ENCODE measurements at places on chromosomes 7 and 10.

GRCh38 chr10:102419269-102420180, 940 bp upstream of the PSD start:
- H3K36me3 ChIP-seq: peaks cover 7% of the 10 kb centered on the region
- H3K27me3 ChIP-seq: peaks cover 5% of the 10 kb centered on the region
- H3K4me3 ChIP-seq: peak overlapping the region; percentile 54
- peak overlapping the region; percentile 71 for H3K27ac ChIP-seq

DNA sequence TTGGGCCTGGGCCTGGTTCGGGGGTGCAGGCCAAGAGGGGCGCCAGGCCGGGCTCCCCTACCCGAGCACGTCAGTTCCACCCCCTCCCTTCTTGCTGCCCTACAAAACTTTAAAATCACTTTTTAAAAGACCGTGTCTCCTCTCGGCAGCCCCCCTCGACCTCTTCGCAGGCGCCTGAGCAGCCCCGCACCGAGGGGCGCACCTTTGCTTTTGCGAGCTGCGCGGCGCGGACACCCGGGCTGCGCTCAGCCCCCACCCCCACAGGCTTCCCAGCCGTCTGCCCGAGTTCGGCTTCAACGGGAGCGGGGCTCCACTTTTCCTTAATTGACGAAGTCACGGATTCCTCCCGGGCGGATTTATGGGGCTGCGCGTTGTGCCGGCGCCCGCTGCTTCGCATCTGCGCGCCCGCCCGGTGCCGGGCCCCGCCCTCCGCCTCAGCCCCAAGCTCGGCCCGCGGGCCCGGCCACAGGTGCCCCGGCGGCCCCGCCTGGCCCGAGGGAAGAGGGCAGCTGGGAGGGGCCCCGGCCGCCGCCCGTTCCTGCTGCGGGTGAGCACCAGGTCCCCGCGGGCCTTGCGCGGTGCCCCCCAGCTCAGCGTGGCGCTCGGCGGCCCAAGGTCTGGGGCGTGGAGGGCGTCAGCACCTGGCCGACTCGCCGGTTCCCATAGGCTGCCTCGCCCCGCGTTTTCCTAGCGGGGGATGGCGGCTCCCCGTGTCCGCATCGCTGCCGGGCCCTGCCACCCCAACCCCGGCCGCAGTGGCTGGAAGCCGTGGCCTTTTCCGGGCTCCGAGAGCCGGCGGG, 10.8 kb upstream of the MNX1 start:
- no peak overlapping the region for H3K27ac ChIP-seq
- H3K27me3 ChIP-seq: peaks cover 90% of the 10 kb centered on the region
- no peak for DNase-seq

DNA sequence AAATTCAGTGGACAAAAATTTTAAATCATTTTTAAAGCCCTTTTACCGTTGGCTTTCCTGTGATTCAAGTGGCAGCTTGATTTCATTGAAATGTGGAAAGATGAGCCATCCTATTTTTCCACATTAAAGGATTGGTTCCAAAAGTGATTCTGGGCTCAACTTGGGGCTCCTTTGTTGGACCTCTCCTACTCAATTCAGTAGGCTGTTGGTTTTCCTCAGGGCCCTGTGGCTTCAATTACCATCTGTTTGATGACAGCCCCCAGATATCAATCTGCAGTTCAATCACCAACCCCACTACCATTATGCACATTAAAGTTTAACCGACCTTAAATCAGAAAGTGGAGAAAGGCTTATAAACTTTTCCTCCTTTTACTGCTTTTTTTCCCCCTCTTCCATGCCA, 47.3 kb downstream of the AVL9 start:
- H3K36me3 ChIP-seq: peaks cover 13% of the 10 kb centered on the region
- DNase-seq: no peak
- H3K27me3 ChIP-seq: no peaks in the 10 kb centered on the region
- no peaks in the 10 kb centered on the region for H3K4me1 ChIP-seq
- H3K4me3 ChIP-seq: no peak overlapping the region
- H3K27ac ChIP-seq: no peak overlapping the region

- H3K27me3 ChIP-seq: no peaks in the 10 kb centered on the region
- no peaks in the 10 kb centered on the region for H3K36me3 ChIP-seq
- DNase-seq: no peak
- no peaks in the 10 kb centered on the region for H3K4me1 ChIP-seq
- H3K4me3 ChIP-seq: no peak overlapping the region
These were observed 172.0 kb upstream of the YAE1 start for GRCh38 chr7:39394105-39394680.

GRCh38 chr7:171912-172515, 20.4 kb upstream of the FAM20C start:
- no peak overlapping the region for H3K4me3 ChIP-seq
- DNase-seq: no peak
- H3K4me1 ChIP-seq: no peaks in the 10 kb centered on the region
- H3K27me3 ChIP-seq: no peaks in the 10 kb centered on the region
- no peaks in the 10 kb centered on the region for H3K36me3 ChIP-seq

DNA sequence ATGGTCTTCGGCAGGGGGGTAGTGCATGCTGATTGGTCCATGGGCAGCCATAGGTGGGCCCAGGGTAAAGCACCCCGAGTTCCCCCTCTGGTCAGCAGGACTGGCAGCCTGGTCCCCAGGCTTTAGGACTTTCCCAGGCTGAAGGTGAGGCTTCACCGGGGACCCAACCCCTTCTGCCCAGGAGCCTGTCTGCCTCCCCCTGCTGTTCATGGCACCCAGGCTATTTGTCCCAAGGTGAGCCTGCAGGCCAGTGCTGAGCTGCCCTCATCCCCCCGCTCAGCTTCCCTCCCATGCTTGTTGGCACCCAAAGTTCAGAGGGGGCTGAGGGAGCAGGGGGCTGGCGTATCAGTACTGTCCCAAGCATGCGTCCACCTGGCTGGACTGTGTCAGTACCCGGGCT, 38.5 kb upstream of the ZNRF2 start:
- H3K4me3 ChIP-seq: no peak overlapping the region
- H3K27ac ChIP-seq: no peak overlapping the region

DNA sequence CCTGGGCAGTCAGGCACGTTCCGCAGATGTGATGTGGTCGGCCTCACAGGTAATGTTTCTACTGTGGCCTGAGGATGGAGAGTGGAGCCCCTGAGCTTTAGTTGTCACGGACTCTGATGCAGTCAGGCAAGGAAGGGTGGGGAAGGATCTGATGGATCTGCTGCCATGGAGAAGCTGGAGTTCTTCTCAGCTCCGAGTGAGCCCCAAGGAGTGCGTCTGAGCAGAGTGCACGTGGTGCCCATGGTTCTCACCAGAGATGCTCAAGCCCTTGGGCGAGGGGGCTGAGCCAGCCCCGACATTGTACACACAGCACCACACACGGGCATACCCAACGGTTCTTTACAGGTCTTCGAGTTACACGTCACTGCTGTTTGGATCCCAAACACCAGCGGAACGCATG, 192.5 kb downstream of the EBF3 start:
- no peak for DNase-seq
- H3K4me3 ChIP-seq: no peak overlapping the region
- no peaks in the 10 kb centered on the region for H3K4me1 ChIP-seq
- H3K27ac ChIP-seq: no peak overlapping the region
- H3K27me3 ChIP-seq: no peaks in the 10 kb centered on the region

GRCh38 chr7:14787551-14787950, 115.0 kb downstream of the DGKB start:
- no peaks in the 10 kb centered on the region for H3K4me1 ChIP-seq
- H3K27ac ChIP-seq: no peak overlapping the region
- no peak overlapping the region for H3K4me3 ChIP-seq
- no peak for DNase-seq

Measured in RWPE2 (cell line).